Aorta (tissue), 5 donors: ENCODE measurements at places on chromosomes 1 and 21. TPM values are rescaled to one million over a fixed set of nuclear protein-coding genes. Genes with fewer than 3 reads are reported as not detected.

The LRP8 gene
- total RNA-seq = 8.1 TPM

The MSH4 gene
- total RNA-seq = 0.72 TPM

The GJA8 gene
- total RNA-seq = not detected

The SPRR1A gene
- total RNA-seq = not detected

The CTNNBIP1 gene
- total RNA-seq = 18.8 TPM

The TMOD4 gene
- total RNA-seq = 0.78 TPM

- peak; percentile 34 for DNase-seq
Observed at GRCh38 chr1:2935751-2936390, 85.4 kb upstream of the ACTRT2 start.

DNA sequence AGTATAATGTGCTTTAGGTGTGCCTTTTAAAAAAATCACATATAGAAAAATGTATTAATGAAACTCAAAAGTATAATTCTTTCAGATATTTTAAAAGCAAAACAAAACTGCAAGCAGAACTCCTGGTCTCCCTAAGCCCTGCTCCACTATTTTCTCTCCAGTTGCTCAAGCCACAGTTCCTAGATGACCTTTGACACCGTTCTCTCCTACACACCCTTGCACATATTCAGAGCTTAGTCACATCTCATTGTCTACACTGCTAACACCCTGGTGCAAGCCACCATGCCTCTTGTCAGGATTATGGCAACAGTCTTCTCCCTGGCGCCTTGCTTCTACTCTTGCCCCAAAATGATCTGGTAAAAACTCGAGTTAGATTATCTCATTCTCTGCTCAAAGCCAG lies 50.2 kb upstream of the ROR1 start:
- DNase-seq = no peak

DNA sequence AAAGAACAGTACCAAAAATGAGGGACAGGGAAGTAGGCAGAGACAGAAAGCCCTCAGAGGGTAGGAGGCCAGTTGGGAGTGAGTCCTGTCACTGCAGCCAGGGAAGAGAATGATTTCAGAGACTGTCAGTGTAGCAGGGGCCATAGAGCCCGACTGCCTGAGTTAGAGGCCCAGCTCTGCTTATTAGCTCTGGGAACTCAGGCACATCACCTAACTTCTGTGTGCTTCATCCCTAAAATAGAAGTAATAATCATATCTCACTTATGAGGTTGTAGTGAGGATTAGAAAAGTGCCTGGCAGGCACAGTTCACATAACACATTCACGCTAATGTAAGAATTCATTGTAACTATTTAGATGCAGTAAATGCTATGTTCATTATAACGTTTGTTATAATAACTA lies 18.3 kb downstream of the NPL start:
- no peak for DNase-seq

DNA sequence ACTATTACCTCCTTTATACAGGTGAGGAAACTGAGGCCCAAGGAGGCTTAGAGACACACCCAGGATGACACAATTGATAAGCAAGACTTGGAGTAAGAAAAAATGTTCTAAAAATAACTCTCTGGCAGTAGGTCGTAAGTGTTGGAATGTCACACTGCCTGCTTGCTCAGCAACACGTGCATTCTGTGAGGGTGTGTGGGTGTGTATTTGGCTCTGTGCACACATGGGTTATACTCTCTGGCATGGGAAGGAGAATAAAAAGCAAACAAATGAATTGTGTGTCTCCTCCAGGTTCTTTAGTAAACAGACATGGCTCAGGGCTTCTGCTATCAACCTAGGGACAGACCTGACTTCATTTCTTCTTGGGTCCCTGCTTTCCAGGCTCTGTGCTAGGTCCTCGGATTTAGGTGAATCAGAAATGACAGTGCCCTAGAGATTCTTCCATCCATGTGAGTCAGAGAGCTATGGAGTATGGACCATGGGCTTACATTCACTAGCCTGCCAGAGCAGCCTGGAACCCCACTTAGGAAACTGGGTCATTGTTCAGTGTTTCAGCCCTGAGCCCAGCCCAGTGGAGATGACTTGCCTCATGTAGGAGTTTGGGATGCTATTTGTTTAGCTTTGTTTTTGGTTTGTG lies 72.4 kb downstream of the ELAVL4 start:
- DNase-seq = no peak

GRCh38 chr1:226082959-226083301 lies 20.4 kb downstream of the H3-3A start:
- peak; percentile 87 for DNase-seq

DNA sequence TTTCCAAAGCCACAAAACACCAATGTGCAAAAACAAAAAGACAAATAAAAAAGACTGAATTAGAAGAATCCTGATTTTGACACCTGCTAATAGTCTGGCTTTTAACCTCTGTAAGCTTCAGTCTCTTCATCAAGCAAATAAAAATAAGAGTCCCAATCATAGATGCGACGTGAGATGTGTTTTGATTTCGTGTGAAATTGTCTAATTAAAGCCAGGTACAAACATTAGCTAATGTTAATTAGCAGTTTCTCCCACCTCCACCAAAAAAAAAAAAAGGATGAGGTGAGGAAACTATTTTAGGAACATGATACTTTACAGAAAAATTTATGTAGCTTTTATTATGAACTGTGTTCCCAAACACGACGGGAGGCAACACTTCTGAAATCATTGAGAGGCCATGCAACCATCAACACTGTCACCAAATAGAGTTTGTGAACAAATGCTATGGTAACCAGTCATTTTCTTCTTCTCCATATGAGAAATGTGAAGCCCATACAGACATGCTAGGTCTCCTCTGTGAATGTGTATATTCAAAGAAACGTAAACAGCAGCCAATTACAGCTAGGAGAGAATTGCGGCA lies 6.7 kb upstream of the EVI5 start:
- no peak for DNase-seq

GRCh38 chr1:53689736-53690326 lies 49.1 kb downstream of the GLIS1 start:
- no peak for DNase-seq

GRCh38 chr1:92990828-92991227 lies 29.6 kb upstream of the DIPK1A start:
- DNase-seq = no peak
